Stimulated activated CD4-positive, alpha-beta T cell treated with anti-CD3 and anti-CD28 coated beads, TNF-alpha, amount 100 ng/mL, for 1 hour (primary cell): ENCODE measurements at places on chromosomes 16 and 17.

DNA sequence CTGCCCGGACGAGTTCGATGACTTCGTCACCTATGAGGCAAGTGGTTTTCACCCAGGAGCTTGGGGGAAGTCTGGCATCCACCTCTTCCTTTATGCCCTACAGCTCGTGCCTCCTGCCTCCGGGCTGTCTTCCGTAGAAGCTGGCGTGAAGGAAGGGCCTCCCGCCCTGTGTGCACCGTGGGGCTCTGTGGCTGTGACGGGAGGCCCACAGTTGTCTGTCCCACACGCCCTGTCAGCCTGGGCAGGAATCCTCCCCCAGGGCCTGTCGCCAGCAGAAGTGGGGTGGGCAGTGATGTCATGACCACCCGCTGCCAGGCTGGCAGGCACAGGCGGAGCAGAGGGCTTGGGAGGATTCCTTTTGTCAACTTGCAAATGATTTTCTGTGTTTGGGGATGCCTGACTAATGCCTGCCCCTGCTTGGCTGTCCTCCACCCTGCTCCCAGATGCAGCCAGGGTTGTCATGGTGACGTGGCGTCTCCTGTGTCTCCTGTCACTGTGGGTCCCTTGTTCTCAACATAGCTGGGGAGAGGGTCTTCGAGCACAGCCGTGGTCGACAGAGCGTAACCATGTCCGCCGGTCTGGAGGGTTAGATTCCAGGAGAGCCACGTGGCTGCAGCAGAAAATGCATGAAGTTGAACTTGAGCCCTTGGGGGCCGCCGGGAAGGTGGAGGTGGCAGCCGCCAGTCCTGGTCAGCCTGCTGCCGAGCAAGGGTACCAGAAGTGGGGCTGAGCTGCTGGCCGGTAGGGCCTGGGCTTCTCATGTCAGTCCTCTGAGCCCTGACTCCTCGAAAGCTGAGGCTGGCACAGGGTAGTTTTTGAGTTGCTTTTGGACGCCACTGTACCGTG is 46.1 kb downstream of the RAB11FIP3 start:
- DNase-seq = no peak

DNA sequence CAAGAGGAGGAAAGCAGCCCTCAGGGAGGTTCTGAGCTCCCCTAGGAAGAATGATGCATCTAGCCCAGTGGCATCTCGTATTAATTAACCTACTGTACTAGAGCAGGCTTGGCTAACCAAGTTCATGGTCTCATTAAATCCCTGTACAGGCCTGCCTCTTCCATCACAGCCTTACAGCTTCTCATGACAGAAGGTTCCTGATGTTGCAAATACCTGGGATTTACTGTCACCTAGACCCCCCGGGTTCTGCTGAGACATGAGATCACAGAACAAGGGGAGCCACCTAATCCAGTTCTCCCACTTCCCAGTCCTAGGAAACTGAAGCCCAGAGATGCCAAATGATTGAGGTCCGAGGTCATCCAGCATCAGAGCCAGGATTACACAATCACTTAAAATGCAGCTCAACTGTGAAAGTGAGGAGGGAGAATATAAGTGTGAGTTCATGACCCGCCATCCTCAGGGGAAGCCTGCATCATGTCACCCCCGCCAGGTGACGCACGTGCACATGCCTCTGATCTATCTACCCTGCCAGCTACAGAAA is 23.9 kb downstream of the ACLY start:
- DNase-seq = no peak

DNA sequence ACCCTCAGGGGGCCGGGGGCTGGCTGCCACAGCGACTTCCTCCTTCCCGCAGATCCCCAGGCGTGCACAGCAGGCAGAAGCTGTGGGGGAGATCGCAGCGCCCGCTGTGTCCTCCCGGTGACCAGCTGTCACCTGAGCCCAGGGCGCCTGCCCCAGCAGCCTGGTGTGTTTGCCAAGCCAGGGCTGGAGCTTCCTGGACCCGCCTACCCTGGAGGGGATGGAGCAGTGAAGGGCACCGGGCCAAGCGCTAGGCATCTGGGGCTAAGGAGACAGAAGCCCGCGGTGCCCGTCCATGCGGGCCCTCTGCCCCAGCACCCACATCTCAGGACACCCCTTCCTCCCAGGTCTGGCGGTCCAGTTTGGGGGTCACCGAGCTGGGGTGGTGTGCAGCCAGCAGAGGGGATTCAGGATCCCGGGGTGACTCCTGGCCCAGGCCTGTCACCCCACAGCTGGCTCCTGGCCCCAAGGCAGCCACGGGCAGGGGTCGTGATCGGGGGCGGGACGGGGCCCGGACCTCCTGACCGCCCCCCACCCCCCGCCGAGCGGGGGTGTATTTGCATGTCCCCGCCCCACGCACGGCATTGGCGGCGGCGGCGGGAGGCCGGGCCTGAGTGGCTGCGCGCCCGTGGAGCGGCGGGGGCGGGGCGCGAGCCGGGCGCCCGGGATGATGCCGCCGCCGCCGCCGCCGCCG is at the start of gene RAB26:
Gene RAB26 (plus strand): TSS at position 645 of the 691 bp plus-strand sequence. CDS start 159 bp downstream, outside the sequence.
- no peak for DNase-seq

GRCh38 chr17:17700251-17700969 is 19.2 kb downstream of the RAI1 start:
- no peak for DNase-seq

- DNase-seq = no peak
Measured at GRCh38 chr17:2218426-2218825, 85.2 kb downstream of the SMG6 start.

- DNase-seq = peak; percentile 84
Measured at GRCh38 chr17:7573324-7574080, 5.9 kb upstream of the CD68 start.

DNA sequence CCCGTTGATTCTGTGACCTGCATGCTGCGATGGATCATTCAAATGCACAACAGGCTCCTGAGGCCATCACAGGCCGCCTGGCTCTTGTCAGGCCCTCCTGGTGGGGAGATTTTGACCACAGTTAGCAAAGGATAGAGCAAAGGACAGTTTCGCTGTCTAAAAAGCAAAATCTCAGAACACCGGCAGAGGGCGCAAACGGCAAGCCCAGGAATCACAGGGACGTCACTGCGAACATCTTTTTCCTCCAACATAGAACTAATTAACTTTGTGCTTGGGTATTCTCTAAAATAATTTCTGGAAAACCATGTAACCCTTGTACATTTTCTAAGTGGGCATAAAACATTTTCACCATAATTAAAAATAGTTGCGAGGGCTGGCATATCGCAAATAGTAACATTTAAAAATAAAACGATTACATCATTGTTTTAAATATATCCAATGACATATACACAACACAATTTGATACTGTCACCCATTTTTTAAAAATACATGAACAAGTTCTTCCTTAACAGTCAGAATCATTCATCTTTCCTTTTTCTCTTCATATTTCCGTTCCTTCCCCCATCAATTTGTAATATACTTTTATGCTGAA is 19.7 kb upstream of the SLC47A1 start:
- DNase-seq = peak; percentile 32

- DNase-seq = no peak
Measured at GRCh38 chr17:44209786-44210341, 9.6 kb downstream of the UBTF start.

GRCh38 chr16:30033270-30033669 is 2.2 kb upstream of the TLCD3B start:
- no peak for DNase-seq

DNA sequence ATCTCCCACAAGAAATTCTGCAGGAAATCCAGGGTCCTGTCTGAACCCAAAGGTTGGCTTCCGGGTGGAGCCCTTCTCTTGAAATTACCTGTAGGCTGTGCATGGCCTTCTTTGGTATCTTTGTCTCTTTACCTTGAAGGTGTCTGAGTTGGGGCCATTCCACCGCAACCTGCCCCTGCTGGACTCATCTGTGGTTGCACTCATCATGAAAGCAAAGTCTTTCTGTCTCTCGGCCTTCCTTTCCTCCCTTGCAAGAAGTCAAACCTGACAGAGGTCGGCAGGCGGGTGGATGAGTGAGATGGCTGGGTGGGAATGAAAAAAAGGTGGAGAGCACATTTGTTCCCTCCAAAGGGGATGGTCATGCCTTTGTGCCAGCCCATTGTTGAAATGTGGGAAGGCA is 25.1 kb downstream of the SALL1 start:
- no peak for DNase-seq

GRCh38 chr17:36755586-36755985 is 154.2 kb downstream of the MRM1 start:
- DNase-seq = no peak

GRCh38 chr16:660459-661183 is 7.3 kb upstream of the RHOT2 start:
- peak; percentile 29 for DNase-seq

DNA sequence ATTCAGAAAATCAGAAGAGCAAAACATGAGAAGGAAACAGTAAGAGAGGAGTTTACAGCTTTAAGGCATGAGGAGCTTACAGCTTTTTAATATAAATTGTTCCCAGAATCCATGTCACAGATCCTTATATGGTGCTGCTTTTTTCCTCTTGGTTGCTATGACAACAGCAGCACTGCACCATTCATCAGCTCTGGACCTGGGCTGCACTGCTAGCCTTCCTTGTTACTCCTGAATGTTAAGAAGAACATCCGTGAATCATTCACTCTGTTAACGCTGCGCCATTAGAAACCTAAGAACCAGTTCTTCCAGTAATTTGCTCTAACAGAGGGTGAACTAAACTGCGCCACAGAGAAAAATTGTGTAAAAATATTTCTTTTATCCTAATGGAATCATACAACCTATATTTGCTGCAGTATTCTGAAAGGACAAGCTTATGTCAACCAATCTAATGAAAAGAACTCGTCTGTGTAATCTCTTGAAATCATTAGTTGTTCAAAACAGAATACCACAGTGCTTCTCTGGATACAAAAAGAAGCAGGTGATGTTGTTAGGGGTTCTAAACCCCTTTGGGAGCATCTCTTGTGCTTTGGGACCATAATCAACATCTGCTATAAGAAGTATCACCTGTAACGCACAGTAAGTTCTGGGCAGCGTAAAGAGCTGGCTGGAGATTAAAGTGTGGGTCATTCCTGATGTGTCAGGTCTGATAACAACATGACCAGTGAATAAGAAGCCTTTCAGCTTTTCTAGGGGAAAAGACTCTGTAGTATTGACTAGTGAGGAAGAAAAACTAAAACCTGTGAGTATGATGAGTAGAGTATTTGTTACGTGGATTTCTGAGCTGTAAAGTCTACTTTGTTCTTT is 151.2 kb downstream of the TANC2 start:
- no peak for DNase-seq

DNA sequence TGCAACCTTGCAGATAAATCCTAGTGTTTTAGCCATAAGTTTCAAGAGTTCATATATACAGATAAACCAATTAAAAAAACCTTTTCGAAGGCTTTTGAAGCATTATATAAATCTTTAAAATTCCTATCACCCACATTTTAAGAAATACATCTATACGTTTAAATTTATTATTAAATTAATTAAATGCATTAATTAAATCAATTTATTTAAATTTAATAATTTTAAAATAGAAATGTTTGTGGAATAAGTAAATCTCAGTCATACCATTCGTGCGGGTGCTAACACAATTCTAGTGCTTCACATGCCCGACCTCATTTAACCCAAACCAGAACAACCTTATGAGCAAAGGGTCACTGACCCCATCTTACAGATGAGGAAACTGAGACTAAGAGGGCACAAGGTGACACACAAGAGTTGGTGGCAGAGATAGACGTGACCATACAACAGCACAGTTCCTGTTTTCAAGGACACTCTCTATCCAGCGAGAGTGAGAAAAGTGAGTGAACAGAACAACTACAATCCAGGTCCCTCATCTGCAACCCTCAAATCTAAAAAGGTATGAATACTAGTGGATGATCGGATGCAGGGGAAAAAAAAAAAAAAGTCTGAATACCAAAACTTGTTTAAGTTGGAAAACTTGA is 1.4 kb downstream of the NSMCE1 start:
- DNase-seq = no peak

GRCh38 chr16:26175944-26176343 is 484.2 kb downstream of the HS3ST4 start:
- DNase-seq = no peak

GRCh38 chr17:81345228-81346089 is 49.8 kb upstream of the BAHCC1 start:
- DNase-seq = peak; percentile 16

GRCh38 chr17:1511290-1511689 is 5.1 kb downstream of the INPP5K start:
- no peak for DNase-seq

DNA sequence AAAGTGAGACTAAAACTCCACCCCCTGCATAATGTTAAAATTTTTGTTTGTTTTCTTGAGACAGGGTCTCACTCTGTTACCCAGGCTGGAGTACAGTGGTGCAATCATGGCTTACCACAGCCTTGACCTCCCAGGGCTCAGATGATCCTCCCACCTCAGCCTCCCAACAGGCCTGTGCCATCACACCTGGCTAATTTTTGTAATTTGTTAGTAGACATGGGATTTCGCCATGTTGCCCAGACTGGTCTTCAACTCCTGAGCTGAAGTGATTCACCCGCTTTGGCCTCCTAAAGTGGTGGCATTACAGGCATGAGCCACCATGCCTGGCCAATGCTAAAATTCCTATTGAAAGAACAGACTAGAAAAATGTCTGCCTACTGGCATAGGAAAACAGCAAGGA is 103.8 kb downstream of the TRIM37 start:
- no peak for DNase-seq

DNA sequence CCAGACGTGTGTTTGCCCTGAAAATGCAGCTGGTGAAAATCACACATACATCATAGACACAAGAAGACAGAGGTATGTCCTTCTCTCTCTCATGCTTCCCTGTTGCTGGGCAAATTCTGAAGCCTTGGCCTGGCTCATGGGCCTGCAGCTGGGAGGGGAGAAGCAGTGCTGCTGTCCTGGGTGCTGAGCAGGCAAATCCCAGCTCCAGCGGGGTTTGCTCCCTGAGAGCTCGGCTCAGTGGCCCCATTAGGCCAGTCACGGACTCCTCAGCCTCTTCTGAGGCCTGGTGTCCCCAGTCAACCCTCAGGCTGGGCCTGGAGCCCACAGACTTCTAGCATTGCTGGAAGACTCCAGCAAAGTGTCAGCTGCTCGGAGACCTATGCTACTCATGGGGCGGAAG is 11.7 kb downstream of the RHBDL3 start:
- DNase-seq = no peak

GRCh38 chr16:4135537-4135936 is 19.3 kb upstream of the ADCY9 start:
- no peak for DNase-seq

- DNase-seq = no peak
Measured at GRCh38 chr17:48565022-48565554, 13.1 kb downstream of the HOXB4 start.

GRCh38 chr16:72945611-72946010 is 102.3 kb downstream of the ZFHX3 start:
- no peak for DNase-seq

- no peak for DNase-seq
Measured at GRCh38 chr16:85982563-85982939, 83.6 kb downstream of the IRF8 start.

DNA sequence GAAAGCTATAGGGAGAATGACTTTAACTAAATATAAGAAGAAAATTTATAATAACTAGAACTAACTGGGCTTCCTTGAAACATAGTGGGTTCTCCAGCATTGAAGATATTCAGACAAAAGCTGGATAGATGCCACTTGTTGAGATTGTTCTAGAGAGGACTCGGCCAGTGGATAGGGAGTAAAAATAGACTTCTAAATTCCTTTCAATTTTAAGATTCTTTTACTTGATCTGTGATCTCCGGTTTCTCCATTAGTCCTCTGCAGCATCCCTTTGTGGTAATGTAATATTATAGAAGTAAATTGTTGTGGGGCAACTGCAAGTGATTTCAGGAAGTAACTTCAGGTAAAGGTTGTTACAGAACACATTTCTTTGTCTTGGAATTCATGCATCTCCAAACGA is 10.3 kb upstream of the RARA start:
- no peak for DNase-seq
